ENCODE measurements at places on chromosomes 13 and 19. TPM values are rescaled to one million over a fixed set of nuclear protein-coding genes. Genes with fewer than 3 reads are reported as not detected.

DNA sequence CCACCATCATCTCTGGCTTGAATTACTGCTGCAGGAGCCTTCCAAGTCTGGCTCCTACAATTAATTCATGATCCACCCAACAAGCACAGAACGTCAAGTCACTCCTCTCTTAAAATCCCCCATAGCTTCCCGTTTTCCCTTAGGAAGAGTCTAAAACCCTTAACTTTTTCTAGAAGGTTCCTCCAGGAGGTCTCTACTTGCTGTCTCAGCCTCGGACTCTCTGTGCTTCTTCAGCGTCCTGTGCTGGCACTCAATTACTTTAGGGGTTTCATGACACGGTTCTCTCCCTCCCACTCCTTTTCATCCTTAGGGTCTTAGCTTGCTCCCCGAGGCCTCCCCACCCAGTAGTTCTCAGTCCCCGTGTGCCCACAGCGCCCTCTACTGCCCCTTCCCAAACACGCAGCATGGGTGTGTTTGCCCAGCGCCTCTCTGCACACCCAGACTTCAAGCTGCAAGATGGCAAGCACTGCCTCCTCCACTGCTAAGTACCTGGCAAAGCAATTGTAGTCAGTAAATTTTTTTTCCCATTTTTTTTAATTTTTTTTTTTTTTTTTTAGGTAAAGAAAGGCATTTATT, 25.8 kb upstream of the MAP3K10 start:
- peak; percentile 11 for DNase-seq

Gene SELENOV
- 4.3 TPM for polyA plus RNA-seq

Gene USE1
- polyA plus RNA-seq = 61.6 TPM

DNA sequence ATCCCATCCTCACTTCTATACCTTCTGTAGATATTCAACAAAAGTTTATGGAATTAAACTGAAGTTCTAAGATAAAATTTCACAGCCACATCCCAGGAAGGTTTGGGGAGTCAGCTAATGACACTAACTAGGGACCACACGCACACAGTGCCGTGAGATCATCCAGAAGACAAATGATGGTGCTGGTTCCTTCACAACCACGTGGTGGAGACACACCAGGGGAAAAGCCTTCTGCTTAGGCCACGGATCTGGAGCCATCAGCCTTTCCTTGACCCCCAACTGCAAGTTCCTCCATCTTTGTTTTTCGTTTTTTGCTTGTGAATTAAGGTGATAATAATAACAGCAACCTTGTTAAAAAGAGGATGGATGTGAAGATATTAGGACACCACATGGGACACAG, 241.6 kb upstream of the MAB21L1 start:
- no peak for DNase-seq

Gene SERTAD3
- polyA plus RNA-seq = 10.5 TPM

GRCh38 chr19:18346091-18346490, 5.7 kb downstream of the PGPEP1 start:
- no peak for DNase-seq

Gene EMC10
- polyA plus RNA-seq = 171 TPM

DNA sequence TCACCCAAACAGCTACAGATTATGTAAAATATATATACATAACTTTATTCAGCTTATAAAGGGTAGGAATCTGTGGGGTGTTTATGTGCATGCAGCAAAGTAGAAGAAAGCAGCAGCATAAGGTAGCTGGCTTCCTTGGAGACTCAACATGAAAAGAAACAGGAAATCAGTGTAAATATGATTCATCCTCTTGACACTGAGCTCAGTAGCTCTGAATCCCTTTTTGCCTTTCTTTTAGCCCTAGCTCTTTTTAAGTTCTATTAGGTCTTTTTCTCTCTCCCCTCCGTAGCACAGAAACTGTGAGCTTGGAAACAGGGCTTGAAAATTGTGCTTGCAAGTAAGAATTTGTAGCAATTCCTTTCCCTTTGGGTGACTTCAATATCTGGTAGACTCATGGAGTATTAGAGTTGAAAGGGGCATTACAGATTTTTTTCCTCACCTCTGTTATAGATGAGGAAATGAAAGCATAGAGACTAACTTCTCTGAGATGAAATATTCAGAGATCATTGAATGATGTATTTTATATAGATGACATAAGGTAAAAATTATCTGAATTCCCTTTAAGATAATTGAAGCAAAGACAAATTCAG, 314.4 kb downstream of the PCDH9 start:
- no peak for DNase-seq

GRCh38 chr19:4516199-4516938, 1.9 kb downstream of the PLIN4 start:
- no peak for DNase-seq

DNA sequence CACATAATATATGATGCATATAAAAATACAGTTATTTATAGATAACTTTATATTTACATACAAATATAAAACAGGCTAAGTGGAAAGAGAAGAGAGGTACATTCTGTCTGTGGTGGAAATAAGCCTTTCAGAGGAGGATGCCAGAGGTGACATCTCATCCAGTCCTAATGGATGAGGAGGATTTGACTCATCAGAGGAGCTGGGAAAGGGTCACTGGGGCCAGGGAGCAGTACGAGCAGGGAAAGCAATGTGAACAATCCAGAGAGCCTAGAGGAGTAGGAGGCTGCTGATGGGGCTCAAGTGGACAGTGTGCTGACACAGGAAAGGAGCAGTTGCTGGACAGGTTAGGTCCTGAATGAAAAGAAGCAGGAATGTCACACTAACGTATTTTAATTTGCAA, 18.6 kb downstream of the NALCN start:
- no peak for DNase-seq

Gene ERFL
- polyA plus RNA-seq = 0.56 TPM

GRCh38 chr19:40370997-40371801, 18.8 kb downstream of the HIPK4 start:
- DNase-seq = no peak

- DNase-seq = peak; percentile 2
Measured at GRCh38 chr13:85500696-85501256, 298.4 kb downstream of the SLITRK6 start.

- DNase-seq = no peak
Measured at GRCh38 chr13:62087124-62087523, 671.5 kb upstream of the PCDH20 start.

Gene GNA15
- 2.3 TPM for polyA plus RNA-seq

- DNase-seq = no peak
Measured at GRCh38 chr19:24046550-24046949, 40.4 kb upstream of the ZNF254 start.

DNA sequence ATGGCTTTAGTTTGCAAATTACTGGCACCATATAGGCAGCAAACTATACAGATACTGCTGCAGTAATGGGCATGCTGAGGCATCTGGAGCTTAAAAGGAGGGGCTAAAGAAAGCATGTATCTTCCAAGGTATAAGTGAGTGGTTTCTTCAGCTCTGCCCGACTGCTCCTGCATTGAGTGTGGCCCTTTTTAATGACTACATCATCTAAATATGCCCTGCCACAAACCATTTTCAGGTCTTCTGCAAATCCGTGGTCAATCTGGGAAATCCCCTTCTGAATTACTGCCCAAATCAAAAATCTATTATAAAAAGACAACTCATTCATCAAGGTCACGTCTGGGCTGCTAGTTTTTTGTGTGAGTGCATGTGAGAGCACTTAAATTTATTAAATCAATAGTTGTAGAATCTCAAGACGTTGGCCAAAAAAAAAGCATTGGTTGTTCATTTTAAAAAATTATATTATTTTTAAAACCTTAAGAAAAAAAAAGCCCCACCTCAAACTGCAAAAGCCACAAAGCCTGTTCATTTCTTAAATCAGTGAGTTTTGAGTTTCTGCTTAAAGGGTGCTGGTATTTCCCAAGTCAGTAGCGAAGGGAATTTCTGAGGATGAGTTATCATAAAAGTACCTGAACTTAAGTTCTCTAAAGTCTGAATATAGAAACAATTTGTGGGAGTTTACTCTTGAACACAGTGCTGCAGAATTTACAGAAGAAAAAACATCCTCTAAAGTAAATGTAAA, 16.3 kb downstream of the LCP1 start:
- no peak for DNase-seq

GRCh38 chr13:112838038-112838841, 130.8 kb upstream of the MCF2L start:
- no peak for DNase-seq

GRCh38 chr13:94061301-94061700, 418.2 kb downstream of the DCT start:
- DNase-seq = peak; percentile 94

DNA sequence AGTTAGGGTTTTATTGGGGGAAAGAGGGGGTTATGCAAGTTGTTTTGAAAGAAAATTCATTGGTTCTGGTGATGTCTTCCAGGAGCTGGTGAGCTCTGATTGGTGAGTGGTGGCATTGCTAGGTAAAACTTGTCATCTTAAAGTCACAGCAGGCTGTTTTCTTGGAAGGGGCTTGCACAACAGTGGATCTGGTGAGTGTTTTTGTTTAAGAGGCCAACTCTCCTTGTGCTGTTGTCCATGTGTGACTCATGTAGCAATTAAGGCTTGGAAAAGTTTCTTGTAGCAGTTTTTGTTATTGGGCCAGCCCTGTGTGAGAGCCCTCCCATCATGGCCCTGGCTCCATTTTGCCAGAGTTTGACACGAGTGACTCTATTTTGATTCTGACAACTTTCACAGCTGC, 109.4 kb downstream of the RFC3 start:
- no peak for DNase-seq

All from brain (organoid and tissue), 16 donors.